D721Med (cell line): ENCODE measurements at places on chromosomes 2 and 18.
A peak's percentile ranks its signal among the peaks of the same experiment; 100 is the strongest.

DNA sequence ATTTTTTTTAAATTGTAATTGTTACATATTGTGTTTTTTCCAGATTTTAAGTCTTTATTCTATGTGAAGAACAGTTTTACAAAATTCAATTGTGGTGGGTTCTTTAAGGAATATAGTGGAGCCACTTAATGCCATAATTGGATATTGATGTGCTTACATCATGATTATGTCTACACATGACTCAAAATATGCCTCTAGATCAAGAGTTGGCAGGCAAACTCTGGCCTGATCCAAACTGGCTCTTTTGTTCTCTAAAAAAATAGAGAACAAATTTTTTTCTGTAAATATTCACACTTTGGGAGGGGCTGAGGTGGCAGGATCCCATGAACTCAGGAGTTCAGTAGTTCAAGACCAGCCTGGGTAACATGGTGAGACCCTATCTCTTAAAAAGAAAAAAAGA is 8.3 kb downstream of the EHBP1 start:
- no peak for DNase-seq

GRCh38 chr2:79994965-79995364 is 309.6 kb downstream of the LRRTM1 start:
- no peak for DNase-seq

DNA sequence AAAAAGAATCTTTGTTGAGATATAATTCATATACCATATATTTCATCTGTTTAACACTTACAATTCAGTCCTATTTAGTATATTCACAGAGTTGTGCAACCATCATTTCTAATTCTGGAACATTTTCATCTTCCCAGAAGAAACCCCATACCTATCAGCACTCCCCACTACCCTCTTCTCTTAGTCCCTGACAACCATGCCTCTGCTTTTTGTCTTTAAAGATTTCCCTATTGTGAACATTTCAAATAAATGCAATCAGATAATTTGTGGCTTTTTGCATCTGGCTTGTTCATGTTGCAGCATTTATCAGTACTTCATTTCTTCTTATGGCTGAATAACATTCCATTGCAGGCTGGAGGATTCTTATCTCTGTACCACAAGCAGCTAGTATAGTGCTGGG is 305.9 kb upstream of the MEX3C start:
- no peak for DNase-seq

- DNase-seq: no peak
Observed at GRCh38 chr2:30106543-30106942, 40.3 kb upstream of the YPEL5 start.

GRCh38 chr2:225894236-225894980 is 494.9 kb downstream of the NYAP2 start:
- no peak for DNase-seq

DNA sequence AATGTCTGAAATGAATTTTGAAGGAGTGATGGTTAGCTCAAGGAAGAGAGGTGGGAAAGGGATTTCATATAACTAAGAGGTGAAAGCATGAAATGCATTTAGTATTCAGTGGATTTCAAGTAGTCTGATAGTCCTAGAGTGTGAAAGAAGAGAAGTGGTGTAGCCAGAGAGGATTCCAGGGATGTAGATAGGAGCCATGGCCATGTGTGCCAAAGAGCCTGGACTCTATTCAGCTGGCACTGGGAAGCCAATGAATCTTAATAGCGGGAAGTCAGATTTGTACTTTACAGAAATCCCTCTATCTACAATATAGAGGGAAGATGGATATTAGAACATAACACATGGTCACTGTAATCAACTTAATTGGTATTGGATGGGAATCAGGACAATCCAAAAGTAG is 8.3 kb upstream of the BOLL start:
- no peak for DNase-seq

DNA sequence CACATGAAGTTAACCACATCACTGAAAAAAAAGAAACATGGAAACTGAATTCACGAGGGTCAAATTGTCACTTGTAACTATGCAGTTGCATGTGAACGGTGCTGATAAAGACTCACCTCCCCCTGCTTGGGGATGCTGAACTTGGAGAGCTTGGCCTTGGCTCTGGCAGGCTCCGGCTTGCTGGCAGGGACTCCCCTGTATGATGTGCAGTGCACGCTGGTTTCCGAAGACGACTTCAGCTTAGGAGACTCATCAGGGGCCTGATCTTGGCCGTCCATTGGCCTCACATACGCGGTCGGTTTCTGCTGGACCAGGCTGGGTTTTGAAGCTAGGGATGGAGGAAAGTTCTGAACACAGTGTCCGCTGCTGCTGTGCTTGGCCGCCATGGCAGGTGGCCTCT is 135.9 kb downstream of the AFF3 start:
- DNase-seq: no peak

DNA sequence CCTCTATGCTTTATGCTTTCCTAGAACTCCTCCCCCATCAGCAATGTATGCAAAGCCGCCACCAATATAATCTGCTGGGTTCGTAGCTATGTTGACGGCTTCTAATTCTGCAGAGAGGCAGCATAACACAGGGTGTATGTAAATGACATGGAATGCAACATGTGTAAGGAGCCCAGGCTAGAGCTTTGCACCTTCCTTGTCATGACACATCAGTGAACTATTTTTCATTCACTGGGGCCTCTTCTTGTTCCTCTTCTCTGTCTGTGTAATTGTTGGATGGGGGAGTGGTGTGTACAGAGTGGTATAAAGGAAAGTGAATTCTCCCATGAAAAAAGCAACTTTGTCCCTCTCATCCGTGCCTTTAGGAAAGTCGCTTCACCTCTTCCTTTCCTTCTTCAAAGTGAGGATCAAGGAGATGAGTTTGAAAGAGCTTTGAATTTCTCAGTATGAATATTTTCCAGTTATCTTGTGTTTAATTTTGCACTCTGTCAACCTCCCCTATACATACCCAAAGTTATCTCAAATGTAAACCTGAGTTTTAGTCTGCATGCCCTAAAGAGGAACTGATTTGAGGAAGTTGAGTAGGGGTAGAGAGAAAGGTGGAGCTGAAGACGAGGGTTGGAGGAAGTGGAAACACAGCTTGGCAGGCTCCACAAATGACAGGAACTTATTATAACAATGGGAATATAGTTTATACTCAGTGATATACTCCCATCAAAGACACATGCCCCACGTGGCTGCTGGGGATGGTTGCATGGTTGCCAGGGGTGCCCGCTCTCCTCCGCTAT is 74.9 kb upstream of the ARL4C start:
- no peak for DNase-seq

- DNase-seq: no peak
Observed at GRCh38 chr2:151007365-151007764, 254.3 kb downstream of the RBM43 start.

GRCh38 chr2:127887776-127888130 is 2.0 kb upstream of the AMMECR1L start:
- no peak for DNase-seq

DNA sequence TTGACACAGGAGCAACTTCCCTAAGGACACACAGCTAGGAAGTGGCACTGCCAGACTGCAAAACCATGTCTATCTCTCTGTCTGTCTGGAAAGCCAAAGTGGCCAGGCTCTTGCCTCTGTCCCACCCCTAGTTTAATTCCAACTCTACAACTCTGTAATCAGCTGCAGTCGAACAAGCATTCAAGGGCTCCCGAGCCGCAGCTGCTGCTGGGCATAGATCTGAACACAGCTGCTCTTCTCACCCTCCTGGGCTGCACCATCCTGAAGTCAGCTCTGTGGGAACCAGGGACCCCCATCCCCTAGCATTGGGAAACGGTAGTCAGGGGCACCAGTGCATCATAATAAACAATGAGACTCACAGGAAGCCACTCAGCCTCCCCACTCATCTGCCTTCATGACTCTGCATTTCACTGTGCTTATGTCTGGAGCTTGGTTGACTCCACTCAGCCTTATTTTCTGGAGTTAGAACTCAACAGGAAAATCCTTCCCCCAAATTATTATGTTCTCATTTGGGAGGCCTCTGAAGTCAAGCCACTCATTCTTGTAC is 44.4 kb upstream of the TMEM163 start:
- DNase-seq: no peak

DNA sequence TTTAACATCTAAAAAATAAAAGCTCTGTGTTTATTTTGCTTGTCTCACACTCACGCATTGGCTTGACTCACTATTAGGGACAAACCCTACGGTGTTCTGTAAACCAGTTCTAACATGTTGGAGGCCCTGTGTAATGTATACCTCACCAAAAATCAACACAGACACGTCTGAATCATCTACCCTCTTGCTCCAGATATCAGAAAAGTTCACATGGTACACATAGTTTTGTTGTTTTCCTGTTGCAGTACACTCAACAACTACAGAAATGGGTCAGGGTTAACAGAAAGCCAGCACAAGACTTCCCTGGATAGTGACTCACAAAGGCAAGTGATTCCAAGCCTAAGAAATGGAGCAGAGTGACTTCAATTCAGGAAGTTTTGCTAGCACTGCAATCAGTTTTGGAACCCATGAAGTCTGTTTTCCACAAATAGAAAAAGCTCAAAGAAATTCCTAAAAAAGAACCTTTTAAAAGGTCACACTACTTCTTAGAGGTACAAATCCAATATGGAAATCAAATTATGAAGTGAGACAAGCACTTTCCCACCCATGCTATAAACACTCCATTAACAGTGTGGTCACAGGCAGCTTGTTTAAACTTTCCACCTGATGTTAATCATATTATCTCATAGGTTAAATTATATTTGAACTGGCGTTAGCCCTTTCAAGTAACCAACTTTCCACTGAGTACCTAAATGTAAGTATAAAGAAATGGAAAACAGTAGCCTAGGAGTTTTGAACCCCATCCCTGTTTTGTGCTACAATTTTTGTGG is 87.4 kb downstream of the GAREM1 start:
- DNase-seq: no peak

- DNase-seq: no peak
Observed at GRCh38 chr2:43475137-43475846, 120.5 kb downstream of the THADA start.

GRCh38 chr2:160224060-160224459 is 24.0 kb upstream of the ITGB6 start:
- DNase-seq: no peak

DNA sequence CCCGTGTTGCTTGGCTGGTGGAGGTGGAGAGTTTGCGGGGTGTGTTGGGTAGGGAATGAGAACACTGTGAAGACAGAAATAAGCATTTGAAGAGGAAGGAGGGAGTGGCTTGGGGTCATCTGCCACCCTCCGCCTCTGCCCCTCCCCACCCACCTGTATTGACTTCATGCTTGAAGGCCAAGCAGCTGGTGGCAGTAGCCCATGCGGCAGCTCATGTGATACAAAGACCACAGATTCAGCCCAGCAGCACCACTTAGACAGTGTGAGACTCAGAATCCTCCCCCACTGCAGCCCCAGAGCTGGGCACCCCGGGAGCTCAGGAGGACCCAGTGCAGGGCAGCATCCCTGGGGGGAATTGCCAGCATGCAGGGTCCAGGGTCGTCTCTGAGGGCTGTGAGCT is 15.4 kb downstream of the NPPC start:
- peak; percentile 5 for DNase-seq

GRCh38 chr2:218880102-218880858 is at the start of gene WNT10A:
WNT10A (plus strand) TSS chr2:218880852; CDS start chr2:218880996, 144 bp downstream.
- no peak for DNase-seq

GRCh38 chr2:56291711-56292110 is 107.9 kb downstream of the CCDC85A start:
- no peak for DNase-seq

- no peak for DNase-seq
Observed at GRCh38 chr2:23380562-23381065, 4.4 kb upstream of the KLHL29 start.

DNA sequence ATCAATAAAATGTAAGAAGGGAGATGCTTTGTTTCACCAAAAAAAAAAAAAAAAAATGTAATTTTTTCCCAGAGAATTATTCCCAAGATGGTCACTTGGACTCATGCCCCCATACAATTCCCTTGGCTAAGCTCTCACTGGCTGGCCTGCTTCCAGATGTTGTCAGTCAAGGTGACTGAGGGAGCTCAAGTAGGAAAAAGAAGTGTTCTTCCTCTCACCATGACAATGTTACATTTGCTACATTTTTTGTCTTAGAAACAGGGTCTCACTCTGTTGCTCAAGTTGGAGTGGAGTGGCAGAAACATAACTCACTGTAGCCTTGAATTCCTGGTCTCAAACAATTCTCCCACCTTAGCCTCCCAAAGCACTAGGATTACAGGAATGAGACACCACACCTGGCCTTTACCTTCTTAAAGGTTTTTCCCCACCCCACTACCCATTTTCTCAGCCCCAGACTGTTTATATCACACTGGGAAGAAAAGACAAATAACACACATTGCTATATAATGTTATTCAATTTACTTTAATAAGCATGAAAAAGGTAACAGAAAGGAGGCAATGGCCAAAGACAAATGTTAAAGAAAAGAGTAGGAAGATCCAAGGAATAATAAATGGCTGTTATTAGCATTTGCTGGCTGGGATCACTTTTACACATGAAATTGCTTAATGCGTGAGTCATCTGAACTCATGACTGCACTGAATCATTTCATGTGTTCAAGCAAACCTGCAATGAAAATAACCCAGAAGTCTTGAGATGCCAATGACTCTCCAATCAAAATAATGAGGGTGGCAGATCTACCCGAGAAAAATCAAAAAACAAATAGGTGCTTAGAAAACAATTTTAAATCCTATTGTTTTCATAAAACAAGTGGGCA is 45.2 kb downstream of the ACVR1 start:
- no peak for DNase-seq

DNA sequence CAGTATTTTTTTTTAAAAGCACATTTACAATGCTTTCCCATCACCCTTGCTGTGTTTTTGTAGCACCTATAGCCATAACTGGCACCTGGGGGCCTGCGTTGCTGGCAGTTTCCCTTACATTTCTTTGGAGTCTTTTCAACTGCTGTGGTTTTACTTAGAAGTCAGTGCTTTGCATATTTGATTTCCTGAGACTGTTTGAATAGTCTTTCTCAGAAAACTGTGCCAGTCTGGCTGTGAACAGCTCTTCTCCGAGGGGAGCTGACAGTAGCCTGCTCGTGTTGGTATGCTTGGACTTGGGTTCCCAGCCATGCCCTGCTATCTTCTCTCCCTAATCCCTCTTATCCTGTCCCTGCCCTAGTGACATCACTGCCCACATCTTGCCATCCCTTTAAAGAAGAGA is 81.5 kb downstream of the DPP4 start:
- DNase-seq: no peak

DNA sequence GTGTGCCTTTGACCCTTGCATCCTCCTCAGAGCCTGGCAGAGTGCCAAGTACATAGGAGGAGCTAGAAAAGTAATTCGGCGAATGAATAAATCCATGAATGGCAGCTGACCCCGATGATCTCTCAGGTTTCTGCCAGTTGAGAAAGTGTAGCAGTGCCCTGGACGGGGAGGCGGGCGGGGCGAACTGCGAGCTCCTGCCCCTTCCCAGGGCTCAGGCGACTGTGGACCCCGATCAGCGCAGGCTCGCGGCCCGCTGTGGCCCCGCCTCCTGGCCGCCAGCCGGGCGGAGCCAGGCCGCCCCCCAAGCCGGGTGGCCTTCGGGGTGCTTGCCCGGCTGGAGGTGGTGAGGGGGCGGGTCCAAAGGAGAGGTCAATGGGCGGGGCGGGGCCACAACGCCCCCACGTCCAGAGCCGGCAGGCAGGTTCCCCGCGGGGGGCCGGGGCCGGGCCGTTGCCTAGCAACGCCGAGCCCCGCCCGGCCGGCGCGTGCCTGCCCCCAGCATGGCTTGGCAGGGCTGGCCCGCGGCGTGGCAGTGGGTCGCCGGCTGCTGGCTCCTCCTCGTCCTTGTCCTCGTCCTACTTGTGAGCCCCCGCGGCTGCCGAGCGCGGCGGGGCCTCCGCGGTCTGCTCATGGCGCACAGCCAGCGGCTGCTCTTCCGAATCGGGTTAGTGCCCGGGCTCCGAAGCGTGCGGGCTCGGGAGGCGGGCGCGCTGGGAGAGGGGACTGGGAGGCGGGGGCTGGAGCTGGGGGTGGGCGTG is 30.6 kb upstream of the TMBIM1 start:
- DNase-seq: peak; percentile 86
